Vagina (tissue), 2 donors: ENCODE measurements at places on chromosomes 12 and 14.
A peak's percentile ranks its signal among the peaks of the same experiment; 100 is the strongest.

GRCh38 chr14:22315336-22315735, 273.7 kb downstream of the DAD1 start:
- H3K4me1 ChIP-seq, result no peaks in the 10 kb centered on the region
- no peak overlapping the region for H3K4me3 ChIP-seq
- H3K27me3 ChIP-seq, result no peaks in the 10 kb centered on the region
- no peaks in the 10 kb centered on the region for H3K36me3 ChIP-seq

- H3K27ac ChIP-seq, result no peak overlapping the region
- H3K27me3 ChIP-seq, result no peaks in the 10 kb centered on the region
- H3K36me3 ChIP-seq, result no peaks in the 10 kb centered on the region
Measured at GRCh38 chr12:49970658-49971057, 2.1 kb upstream of the AQP6 start.

- no peaks in the 10 kb centered on the region for H3K27me3 ChIP-seq
- H3K4me3 ChIP-seq, result no peak overlapping the region
- H3K27ac ChIP-seq, result no peak overlapping the region
- H3K4me1 ChIP-seq, result no peaks in the 10 kb centered on the region
- peak; percentile 87 for DNase-seq
Measured at GRCh38 chr12:107554941-107555340, 130.7 kb upstream of the PWP1 start.

DNA sequence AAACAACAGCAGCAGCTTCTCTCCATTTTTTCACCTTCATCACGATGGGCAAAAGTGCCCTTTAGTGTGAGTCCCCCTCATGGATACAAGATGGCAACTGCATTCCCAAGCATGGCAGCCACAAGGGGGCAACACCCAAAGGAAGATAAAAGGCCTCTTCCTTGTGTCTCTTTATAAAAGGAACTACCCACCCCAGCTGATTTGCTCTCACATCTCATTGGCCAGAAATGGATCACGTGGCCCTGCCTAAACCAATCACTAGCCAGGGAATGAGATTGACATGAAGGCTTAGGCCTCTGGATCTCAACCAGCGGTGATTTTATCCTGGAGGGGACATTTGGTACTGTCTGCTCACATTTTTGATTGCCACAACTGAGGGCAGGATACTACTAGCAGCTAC, 21.9 kb upstream of the IFT81 start:
- H3K27ac ChIP-seq, result no peak overlapping the region
- DNase-seq, result no peak
- H3K4me3 ChIP-seq, result no peak overlapping the region

- H3K4me1 ChIP-seq, result no peaks in the 10 kb centered on the region
- no peak overlapping the region for H3K4me3 ChIP-seq
- no peak for DNase-seq
- H3K27me3 ChIP-seq, result no peaks in the 10 kb centered on the region
Measured at GRCh38 chr12:40376533-40377267, 151.9 kb downstream of the LRRK2 start.

DNA sequence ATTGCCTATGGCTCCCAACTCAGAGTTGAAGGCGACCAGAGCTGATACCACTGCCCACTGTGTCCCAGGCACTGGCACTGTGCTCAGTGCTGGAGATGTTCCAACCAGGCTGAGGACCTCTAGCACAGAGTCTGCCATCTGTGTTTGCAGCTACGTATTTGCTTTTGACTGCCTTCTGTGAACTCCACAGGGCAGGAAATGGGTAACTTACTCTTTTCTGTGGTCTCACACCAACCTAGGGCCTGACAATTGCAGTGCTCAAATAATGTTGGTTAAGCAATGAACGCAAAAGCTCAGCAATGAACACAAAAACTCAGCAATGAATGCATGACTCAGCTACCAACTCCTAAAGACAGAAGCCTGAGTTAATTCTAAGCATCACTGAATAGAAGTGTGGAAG, 202.8 kb downstream of the NUAK1 start:
- no peak overlapping the region for H3K4me3 ChIP-seq
- H3K27ac ChIP-seq, result no peak overlapping the region
- DNase-seq, result no peak
- peaks cover 23% of the 10 kb centered on the region for H3K4me1 ChIP-seq

- no peak overlapping the region for H3K4me3 ChIP-seq
- H3K36me3 ChIP-seq, result no peaks in the 10 kb centered on the region
- no peak for DNase-seq
Measured at GRCh38 chr14:68257969-68258368, 438.4 kb downstream of the RAD51B start.

GRCh38 chr12:93176165-93176564, 201.6 kb upstream of the NUDT4 start:
- H3K27ac ChIP-seq, result peak overlapping the region; percentile 50
- H3K4me3 ChIP-seq, result no peak overlapping the region
- DNase-seq, result no peak

DNA sequence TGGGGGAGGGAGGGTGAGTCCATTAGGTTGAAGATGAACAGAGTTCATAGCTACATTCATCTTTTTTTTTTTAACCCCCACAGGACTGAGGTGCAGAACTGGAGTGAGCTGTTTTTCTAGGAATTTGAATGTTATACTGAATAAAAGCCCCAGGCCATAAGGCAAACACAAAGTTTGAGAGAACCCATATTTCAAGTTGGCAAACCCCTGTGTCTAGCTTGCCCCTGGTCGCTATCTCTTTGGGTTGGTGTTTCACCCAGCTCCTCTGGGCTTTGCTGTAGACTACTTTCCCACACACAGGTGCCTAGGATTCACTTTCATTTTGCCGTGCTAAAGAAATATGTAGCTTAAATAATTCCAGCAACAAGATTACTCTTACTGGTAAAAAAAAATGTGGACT, 5.2 kb upstream of the LMO3 start:
- H3K27ac ChIP-seq, result peak overlapping the region; percentile 82
- no peaks in the 10 kb centered on the region for H3K27me3 ChIP-seq
- no peaks in the 10 kb centered on the region for H3K36me3 ChIP-seq
- H3K4me3 ChIP-seq, result peak overlapping the region; percentile 23
- peaks cover 4% of the 10 kb centered on the region for H3K4me1 ChIP-seq

DNA sequence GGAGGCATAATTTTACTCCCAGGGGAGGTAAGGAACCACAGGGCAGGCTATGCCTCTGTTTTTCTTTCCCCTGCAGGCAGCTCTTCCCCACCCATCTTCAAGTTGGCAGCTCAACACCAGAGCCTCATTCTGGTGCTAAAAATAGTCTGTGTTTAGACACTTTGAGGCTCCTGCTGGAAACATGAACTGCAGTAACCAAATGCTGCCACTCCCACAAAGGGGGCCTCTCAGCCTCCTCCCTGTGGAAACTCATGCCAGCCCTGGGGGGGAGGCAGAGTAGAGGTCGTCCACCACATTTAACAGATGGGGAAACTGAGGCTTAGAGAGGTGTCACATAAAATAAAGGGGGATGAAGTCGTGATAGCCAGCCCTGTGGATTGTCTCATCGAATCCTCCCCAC, 61.4 kb downstream of the WSCD2 start:
- H3K36me3 ChIP-seq, result no peaks in the 10 kb centered on the region
- no peaks in the 10 kb centered on the region for H3K4me1 ChIP-seq
- H3K27me3 ChIP-seq, result no peaks in the 10 kb centered on the region
- no peak overlapping the region for H3K4me3 ChIP-seq

GRCh38 chr12:31523306-31523705, 67.6 kb downstream of the DENND5B start:
- peaks cover 21% of the 10 kb centered on the region for H3K4me1 ChIP-seq
- H3K27me3 ChIP-seq, result no peaks in the 10 kb centered on the region
- H3K4me3 ChIP-seq, result no peak overlapping the region
- H3K27ac ChIP-seq, result no peak overlapping the region

DNA sequence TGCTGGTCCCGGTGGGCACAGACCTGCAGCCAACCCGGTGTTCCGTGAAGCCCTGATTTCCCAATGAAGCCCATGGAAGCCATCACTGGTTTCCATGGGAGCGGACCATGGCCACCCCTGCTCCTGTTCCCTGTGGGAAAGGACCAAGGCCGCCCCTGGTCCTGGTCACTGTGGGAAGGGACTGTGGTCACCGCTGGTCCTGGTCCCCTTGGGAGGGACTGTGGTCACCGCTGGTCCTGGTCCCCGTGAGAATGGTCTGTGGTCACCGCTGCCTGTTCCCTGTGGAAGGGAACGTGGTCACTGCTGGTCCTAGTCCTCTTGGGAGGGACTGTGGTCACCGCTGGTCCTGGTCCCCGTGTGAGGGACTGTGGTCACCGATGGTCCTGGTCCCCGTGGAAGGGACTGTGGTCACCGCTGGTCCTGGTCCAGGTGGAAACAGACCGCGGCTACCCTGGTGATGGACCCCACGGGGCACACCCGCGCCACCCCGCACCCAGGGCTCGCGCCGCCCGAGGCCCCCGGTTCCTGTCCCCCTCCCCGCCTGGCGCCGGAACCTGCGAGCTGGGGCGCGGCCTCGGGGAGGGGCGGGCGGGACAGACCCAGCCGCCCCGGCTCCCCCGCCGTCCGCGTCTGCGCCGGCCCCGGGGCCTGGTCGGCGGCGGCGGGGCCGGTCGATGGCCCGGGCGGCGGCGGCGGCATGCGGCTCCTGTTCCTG, at the start of gene GLT1D1:
Gene GLT1D1, plus strand, starts transcription at position 594 of the 715 bp plus-strand sequence. Its CDS starts 104 bp downstream, at position 698.
- peak within 1 kb of the TSS; percentile 36 for H3K4me3 ChIP-seq
- no peak for DNase-seq
- no peak within 1 kb of the TSS for H3K27ac ChIP-seq
- no peaks in the 10 kb centered on the region for H3K27me3 ChIP-seq
- H3K4me1 ChIP-seq, result no peaks in the 10 kb centered on the region
- no peaks in the 10 kb centered on the region for H3K36me3 ChIP-seq

DNA sequence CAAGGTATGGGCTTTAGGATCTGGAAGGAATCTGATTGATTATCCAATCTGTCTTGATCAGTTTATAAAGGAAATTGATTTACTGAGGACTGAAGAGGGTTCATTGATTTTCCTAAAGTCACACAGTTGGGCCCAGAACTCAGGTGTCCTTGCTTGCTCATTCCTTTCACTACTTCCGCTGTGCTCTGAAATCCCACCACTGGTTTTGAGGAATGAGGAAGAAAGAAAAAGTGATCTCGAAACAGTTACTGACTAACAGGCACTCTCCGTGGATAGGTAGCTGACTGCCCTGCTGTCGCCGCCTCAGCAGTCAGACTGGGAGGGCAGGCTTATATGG, at the start of gene FITM1:
Gene FITM1, plus strand, starts transcription at position 280 of the 337 bp plus-strand sequence. CDS start 905 bp downstream, outside the sequence.
- no peaks in the 10 kb centered on the region for H3K36me3 ChIP-seq
- no peak for DNase-seq
- H3K4me3 ChIP-seq, result no peak within 1 kb of the TSS
- H3K4me1 ChIP-seq, result peaks cover 1% of the 10 kb centered on the region

DNA sequence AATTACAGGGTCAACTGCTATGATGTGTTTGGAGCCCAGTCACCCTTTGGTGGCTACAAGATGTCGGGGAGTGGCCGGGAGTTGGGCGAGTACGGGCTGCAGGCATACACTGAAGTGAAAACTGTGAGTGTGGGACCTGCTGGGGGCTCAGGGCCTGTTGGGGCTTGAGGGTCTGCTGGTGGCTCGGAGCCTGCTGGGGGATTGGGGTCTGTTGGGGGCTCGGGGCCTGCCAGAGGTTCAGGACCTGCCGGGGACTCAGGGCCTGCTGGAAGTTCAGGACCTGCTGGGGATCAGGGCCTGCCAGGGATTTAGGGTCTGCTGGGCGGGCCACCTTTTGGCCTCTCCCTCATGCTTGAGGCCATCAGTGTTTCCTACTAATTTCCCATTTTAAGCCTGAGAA, 37.1 kb downstream of the ALDH2 start:
- no peak overlapping the region for H3K27ac ChIP-seq
- no peak overlapping the region for H3K4me3 ChIP-seq
- peaks cover 66% of the 10 kb centered on the region for H3K36me3 ChIP-seq
- no peak for DNase-seq
- no peaks in the 10 kb centered on the region for H3K4me1 ChIP-seq
- H3K27me3 ChIP-seq, result no peaks in the 10 kb centered on the region

DNA sequence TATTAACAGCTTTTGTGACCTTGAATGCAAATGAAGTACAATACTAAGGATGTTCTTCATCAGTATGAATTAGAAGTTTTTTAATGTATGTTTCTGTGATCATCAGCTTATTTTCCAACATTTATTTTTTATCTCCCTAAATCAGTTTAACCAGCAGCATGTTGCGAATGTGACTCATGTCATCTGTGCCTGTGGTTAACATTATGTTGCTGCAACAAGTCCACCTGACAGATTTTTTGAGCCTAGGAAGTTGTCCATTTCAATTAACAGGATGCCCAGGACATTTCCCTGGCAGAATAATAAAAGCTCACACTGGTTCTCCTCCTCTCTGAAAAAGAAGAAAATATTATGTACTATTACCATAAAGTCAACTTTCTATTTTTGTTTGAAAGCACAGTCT, 155.5 kb downstream of the SYT1 start:
- no peaks in the 10 kb centered on the region for H3K27me3 ChIP-seq
- DNase-seq, result no peak
- H3K4me1 ChIP-seq, result no peaks in the 10 kb centered on the region
- H3K4me3 ChIP-seq, result no peak overlapping the region
- H3K27ac ChIP-seq, result no peak overlapping the region

GRCh38 chr12:24952389-24952788, 3.5 kb upstream of the BCAT1 start:
- H3K36me3 ChIP-seq, result no peaks in the 10 kb centered on the region
- H3K27ac ChIP-seq, result no peak overlapping the region
- H3K27me3 ChIP-seq, result no peaks in the 10 kb centered on the region
- no peak overlapping the region for H3K4me3 ChIP-seq
- DNase-seq, result no peak
- peaks cover 10% of the 10 kb centered on the region for H3K4me1 ChIP-seq

DNA sequence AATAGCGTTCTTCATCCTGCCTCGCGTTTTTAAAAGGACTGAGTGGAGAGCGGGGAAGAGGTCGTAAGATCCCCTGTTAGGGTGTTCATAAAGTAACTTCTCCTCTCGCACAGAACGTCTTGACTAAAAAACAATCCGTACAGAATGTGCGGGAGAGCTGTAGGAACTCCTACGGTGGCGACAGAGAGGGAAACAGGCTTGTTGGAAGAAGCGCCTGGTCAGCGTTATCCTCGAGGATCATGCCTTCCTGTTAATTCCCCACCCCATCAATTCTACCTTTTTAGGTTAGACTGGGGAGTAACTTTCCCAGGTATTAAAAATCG, 399 bp upstream of the WASHC4 start:
- peak overlapping the region; percentile 99 for H3K27ac ChIP-seq
- H3K4me1 ChIP-seq, result peaks cover 34% of the 10 kb centered on the region
- DNase-seq, result peak; percentile 92
- H3K36me3 ChIP-seq, result peaks cover 4% of the 10 kb centered on the region
